ENCODE measurements at places on chromosomes 11 and 22.

- DNase-seq, result no peak
These were observed 88.9 kb upstream of the TOP3B start for GRCh38 chr22:22071455-22071854.

DNA sequence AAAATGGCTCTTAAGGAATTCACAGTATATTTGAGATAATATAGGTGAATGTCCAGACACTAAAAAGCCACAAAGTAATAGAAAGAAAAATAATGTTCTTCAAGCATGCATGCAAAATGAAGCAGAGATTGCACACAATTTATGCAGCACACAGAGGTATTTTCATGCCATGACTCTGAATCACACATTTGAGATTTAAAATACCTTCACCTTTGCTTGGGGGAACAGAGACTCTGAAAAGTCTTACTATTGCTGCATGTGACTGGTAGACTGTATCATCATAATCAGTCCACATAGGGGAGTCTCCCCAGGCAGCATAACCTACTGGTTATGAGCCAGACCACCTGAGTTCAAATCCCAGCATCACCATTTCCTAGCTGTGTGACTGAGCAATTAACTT, 96.2 kb downstream of the RCN1 start:
- DNase-seq, result no peak

- peak; percentile 97 for DNase-seq
These were observed at the start of gene COPB1 for GRCh38 chr11:14499560-14500180. COPB1 (minus strand) TSS chr11:14499811; CDS start chr11:14498928, 883 bp downstream.

DNA sequence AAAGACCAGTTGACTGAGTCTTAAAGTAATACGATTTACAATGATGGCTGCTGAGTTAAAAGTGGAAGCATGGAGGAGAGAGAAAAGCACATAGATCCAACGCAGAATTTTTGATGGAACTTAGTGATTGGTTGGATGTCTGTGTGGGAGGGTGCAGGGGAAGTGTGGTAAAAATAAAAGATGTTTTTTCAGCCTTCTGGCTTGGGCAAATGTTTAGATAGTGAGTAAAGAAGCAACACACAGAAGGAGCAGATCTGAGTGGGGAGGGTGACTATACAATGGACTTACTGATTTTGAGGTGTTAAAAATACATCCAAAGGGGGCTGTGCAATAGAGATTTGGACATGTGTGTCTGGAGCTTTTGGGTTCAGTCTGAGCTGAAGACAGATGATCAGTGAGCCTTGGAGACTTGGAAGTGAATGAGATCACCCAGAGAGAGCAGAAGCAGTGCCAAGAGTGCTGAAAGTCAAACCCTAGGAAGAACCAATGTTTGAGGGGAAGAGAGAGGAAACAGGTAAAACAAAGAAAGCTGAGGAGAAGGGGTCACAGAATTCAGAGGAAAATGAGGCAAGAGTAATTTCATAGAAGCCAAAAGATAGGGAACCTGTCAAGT, 8.6 kb downstream of the GRIA4 start:
- DNase-seq, result no peak

GRCh38 chr11:15897211-15897960, 459.0 kb downstream of the SOX6 start:
- DNase-seq, result no peak

DNA sequence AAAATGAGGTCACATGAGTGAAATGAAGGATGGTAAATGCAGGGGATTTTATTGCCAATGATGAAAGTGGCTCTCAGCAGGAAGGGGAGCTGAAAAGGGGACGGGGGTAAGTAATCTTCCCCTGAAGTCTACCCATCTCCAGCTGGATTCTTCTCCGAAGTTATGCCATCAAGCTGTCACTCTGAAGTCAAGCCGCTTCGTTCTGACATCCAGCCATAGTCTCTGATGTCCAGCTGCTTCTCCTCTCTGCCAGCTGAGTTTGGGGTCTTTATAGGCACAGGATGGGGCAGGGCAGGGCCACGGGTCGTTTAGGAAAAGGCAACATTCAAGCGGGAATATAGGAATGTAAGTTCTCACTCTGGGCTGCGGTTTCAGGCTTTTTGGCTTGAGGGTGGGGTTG, 181.9 kb upstream of the ANO3 start:
- no peak for DNase-seq

DNA sequence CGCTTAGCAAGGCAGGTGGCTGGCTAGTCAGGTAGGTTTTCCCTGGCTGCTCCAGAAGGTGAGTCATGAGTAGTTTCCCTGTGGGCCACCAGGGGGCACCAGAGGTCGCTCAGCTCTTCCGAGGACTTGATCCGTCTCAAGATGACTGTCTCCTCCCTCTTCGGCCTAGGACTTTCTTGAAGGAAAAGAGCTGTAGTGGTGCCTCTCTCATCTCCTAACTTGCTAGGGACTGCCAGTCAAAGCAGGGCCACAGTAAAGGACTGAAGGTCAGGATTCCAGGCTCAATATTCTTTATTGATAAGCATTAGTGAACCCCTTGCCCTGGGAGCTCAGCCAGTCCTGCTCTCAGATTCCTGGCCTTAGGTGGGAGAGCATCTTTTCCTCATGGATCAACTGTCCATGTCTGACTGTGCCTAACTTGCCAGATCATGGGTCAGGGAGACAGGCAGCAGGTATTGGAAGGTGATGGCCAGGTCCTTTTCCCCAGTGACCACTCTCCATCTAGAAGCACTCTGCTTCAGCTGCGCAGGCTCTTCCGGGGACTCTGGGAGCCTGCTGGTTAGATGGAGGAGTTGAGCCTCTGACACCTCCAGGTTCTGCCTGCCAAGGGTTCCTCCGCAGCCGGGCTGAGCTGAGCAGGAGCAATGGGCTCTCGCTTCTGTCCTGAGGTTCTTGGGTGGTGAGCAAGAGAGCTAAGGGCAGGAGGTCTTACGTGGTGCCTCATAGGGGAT, 1.9 kb downstream of the POLD4 start:
- peak; percentile 70 for DNase-seq

DNA sequence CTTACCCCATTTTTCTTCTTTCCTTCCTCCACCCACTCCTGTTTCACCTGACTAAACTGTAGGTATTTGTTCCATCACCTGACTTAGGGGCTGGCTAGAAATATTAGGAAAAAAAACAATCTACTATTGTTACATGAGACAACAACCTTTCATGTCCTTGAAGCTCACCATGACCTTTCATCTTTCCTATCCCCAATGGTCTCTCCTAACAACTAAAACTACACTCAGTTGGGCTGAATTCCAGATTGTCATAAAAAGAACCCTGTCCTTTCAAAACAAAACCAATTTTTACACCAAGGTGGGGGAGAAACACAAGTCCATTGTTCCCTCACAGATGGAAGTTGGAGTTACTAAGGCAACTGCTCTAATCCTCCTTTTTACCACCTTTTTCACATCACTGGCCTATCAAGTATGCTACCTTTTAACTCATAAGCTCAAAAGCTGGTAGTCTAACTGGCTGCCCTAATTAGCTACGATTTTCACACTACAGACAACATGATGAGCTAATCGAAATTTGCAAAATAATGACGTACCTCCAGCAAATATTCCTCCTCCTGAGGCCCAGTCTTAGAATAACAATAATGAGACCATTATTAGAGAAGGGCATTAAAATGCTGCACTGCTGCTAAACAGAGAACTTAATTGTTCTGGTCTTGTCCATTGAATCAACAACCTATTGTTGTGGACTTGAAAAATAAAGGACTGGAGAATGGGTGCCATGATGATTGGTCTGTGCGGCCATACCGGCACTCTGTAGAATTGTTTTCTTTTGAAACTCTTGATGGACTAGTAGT, 46.5 kb upstream of the SOX6 start:
- DNase-seq, result no peak
